ENCODE measurements at places on chromosomes 2 and 18.
A peak's percentile ranks its signal among the peaks of the same experiment; 100 is the strongest.

GRCh38 chr2:11103984-11104793 lies 51.1 kb upstream of the SLC66A3 start:
- DNase-seq = no peak

- no peak for DNase-seq
These were observed 347.1 kb downstream of the CLIP4 start for GRCh38 chr2:29462293-29462692.

DNA sequence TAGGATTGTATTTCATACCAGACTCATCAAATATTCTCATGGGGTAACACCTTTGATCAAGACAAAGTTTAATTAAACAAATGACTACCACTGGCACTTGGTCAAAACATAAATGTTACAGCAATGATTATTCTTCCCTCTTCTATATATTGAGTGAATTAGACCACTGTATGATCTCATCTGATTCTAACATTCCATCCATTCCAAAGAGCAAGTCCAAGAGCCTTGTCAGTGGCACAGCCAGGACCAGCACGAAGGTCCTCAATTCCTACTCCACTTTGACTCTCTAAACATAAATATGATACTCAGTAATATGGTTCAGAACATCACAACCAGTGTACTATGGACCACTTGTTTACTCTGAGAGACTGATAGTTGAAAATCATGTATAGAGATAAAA lies 86.4 kb downstream of the AP1S3 start:
- no peak for DNase-seq

DNA sequence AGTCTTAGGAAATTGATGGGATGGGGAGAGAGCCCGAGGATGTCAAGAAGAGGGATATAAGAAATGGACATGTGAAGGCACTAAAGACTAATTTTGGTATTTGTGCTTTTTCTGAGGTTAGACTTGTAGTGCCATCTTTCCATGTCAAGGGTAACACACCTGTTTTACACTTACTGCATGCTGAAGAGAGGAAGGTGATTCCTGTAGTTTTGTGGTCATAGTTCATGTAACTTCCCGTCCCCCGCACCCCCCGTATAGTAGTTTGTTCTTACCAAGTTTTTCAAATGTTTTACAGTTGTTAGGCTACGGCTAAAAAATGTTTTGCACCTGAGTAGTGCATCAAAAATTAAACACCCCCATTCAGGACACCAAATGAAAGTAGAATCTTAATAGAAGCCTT lies 73.8 kb downstream of the CLIP4 start:
- DNase-seq = no peak

- DNase-seq = no peak
These were observed 36.2 kb upstream of the YES1 start for GRCh38 chr18:848062-848861.

GRCh38 chr2:7017671-7018281 lies 100.6 kb downstream of the RNF144A start:
- no peak for DNase-seq

GRCh38 chr2:171159372-171160118 lies 1.1 kb downstream of the TLK1 start:
- DNase-seq = peak; percentile 50

DNA sequence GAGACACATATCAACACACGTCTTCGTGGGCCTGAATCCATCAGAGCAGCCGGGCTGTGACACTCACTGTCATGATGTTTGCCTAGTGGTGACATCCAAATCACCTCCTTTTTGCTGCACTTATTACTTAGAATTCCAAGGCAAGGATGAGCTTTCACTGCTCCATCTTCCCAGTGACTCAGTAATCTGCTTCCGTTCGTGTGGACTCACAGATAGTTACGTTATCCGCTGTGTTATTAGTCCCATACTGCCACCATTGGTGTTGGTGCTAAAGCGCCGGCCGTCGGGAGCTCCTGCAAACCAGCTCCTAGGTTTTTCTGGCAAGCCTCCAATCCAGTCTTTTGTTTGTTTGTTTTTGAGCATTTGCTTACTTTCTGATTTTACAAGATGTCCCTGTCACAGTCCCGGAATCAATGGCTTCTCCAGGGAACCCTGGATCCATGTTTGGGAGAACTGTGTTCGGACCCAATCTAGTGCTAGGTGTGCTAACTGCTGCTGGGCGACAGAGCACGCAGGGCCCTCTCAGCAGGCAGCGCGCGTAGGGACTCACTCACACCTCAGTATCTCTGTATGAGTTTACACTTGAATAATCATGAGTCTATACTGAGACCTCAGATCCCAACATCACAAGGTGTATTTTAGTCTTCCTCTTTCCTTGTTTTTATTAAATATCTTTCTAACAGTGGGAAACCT lies 42.6 kb downstream of the HDAC4 start:
- DNase-seq = no peak

- no peak for DNase-seq
These were observed 34.1 kb upstream of the MAT2A start for GRCh38 chr2:85504778-85505261.

- no peak for DNase-seq
These were observed 3.1 kb upstream of the RIOK3 start for GRCh38 chr18:23450022-23450421.

GRCh38 chr2:209577376-209578357 lies 153.8 kb downstream of the MAP2 start:
- peak; percentile 6 for DNase-seq

DNA sequence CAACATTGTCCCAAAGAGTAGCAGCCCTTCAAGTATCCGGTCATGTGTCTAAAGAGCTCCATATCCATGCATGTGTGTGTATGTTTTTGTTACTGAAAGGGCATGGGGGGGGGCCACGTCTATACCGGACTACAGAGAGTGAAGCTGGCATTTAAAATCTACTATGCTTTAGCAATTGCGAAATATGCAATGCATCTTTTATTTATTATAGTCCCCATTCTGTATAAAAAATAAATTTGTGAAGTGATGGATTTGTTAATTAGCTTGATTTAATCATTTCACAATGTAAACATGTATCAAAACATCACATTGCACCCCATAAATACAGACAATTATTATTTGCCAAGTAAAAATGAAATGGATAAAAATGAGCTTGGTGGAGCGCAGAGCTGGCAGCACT lies 149.4 kb upstream of the ID2 start:
- no peak for DNase-seq

DNA sequence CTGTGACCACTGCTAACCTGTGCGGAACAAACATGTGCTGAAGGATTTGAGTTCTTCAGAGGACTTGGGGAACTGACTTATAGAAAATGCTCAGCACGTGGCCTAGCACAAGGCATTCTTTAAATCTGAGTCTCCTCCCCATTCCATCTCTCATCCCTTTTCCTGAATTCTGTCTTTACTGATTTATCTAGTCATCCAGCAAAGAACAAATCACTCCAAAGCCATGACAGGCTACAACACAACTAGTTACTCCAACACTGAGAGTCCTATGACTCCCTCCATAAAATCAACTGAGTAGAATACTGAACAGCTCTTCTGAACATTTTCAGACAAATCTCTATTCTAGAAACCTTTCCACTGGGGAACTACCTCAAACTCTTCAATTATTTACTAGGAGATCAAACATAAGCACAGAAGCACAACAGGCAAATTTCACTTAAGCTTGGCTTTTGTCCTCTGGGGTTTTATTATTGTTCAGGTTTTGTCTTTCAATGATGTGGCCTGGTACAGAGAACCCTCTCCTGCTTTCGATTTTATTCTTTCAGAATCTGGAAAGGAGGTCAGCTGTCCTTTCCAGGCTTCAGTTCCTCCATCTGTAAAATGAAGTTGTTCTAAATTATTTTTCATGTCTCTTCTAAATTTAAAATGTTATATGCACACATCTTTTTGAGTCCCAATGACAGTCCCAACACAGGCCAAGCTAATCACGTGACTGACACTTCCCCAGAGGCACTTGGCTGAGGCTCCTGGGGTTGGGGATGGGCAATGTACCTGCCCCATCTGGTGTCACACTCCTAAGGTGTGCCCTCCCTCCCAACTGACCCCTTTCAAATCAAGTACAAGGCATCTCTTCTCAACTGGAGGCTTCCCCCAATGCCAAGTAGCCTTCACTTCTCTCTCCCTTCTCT lies 31.8 kb downstream of the RNU4ATAC start:
- DNase-seq = no peak

DNA sequence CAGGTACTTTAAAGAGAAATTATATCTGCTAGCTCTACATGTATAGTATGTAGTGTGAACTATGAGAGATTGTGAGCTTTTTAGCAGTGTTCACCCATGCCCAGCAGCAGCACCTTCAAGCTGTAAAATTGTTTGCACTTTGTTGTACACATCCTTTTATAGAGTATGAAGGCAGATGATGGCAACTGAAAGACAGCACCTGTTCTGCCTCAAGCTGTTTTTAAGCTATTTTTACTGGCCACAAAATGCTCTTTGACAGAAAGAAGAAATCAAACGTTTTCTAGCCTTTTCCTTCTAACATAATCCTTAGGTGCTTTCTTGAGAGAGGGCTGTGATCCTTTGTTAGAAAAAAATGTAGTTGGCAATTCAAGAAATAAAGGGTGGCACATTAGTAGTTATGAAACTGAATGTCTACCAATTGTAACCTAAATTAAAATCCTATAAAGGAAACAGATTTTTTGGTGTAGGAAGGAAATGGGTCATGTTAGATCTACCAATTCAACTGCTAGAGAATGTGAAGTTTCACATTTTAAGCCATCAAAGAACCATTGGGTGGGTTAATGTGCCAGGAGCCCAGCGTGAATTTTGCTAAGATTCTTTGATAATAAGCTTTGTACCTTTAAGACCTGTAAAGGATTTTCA lies 59.5 kb downstream of the R3HDM1 start:
- peak; percentile 16 for DNase-seq
